ENCODE measurements at places on chromosomes 7 and 10.
A peak's percentile ranks its signal among the peaks of the same experiment; 100 is the strongest.

- DNase-seq = peak; percentile 21
These were observed 2.4 kb downstream of the CHST12 start for GRCh38 chr7:2405601-2406345.

DNA sequence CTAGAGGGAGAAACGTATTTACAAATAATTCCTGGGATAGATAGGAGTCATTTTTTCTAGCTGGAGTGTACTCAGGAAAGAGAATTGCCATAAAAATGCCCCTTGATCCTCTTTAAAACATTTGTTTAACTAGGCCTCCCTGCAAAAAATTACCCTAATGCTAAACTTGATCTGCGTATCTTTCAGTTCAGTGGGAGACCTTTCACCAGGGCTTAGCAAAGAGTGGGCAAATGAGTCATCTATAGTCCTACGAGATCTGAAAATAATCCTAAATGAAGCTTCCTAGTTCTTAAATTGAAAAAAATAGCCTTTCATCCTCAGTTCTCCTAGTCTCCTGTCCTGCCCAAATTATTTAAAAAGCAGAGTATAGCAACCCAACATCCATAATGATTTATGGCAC is 198.6 kb upstream of the FRMD4A start:
- no peak for DNase-seq

GRCh38 chr10:121284936-121285335 is 313.3 kb downstream of the FGFR2 start:
- DNase-seq = no peak

GRCh38 chr7:44891791-44892190 is 6.5 kb upstream of the PURB start:
- no peak for DNase-seq

GRCh38 chr7:98362517-98362916 is 38.4 kb downstream of the BAIAP2L1 start:
- no peak for DNase-seq

DNA sequence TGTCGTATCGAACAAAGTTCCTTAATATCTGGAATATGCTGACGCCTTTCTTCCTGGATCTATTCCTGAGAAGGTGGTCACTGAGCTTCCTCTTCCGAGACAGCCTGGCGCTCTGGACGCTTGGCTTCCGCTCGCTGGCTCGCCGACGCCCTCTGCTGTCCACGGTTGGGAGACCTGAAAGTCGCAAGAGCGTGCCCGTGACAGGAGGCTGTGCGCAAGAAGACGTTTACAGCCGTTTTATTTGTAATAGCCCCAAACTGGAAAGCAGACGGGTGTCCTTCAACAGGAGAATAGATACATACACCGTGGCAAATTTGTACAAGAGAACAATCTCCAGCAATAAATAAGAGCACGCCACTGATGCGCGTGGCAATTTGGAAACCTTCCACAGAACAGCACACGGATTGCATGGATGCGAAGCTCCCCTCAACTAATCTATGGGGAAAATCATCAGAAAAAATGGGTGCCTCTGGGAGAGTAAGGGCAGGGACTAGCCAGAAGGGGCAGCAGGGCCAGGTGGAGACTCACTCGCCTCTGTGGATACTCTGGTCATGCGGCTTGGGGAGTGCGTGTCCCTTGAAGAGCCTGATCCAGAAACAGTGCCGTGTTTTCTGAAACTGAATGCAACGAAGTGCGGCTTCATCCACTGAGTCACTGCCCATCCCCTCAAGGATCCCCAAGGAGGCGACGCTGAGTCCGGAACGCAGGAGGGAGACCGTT is 41.5 kb upstream of the BNIP3 start:
- peak; percentile 86 for DNase-seq

- no peak for DNase-seq
These were observed 5.9 kb downstream of the BORCS7 start for GRCh38 chr10:102859911-102860310.

Data from Kasumi-1 (cell line).